Stimulated activated CD4-positive, alpha-beta T cell treated with anti-CD3 and anti-CD28 coated beads, TNF-alpha, amount 100 ng/mL, for 48 hours (primary cell): ENCODE measurements at places on chromosomes 6 and 20.

GRCh38 chr6:3377536-3378397 is 79.1 kb downstream of the SLC22A23 start:
- DNase-seq: no peak

DNA sequence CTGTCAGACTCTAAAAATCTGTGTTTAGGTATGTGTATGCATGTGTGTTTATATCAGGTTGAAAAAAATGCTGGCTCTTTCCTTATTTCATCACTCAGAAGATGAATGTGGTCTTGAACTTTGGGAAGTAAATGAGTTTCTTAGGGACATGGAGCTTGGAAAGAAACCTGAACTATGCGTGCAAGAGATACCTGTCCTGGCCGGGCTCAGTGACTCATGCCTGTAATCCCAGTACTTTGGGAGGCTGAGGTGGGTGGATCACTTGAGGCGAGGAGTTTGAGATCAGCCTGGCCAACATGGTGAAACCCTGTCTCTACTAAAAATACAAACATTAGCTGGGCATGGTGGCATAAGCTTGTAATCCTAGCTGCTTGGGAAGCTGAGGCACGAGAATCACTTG is 4.4 kb upstream of the GLP1R start:
- no peak for DNase-seq

DNA sequence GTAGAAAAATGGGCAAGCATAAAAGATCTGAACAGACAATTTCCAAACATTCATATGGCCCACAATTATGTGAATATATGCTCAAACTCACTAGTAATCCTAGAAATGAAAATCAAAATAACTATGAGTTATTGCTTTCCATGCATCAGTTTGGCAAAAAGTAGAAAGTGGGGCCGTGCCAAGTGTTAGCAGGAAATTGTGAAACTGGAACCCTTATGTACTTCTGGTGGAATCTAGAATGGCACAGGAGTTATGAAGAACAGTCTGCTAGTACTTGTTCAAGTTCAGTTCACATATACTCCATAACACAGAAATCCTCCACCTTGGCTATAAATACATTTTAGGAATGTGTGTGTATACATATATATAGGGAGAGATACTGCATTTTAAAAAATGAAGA is 89.8 kb downstream of the EYA2 start:
- no peak for DNase-seq

DNA sequence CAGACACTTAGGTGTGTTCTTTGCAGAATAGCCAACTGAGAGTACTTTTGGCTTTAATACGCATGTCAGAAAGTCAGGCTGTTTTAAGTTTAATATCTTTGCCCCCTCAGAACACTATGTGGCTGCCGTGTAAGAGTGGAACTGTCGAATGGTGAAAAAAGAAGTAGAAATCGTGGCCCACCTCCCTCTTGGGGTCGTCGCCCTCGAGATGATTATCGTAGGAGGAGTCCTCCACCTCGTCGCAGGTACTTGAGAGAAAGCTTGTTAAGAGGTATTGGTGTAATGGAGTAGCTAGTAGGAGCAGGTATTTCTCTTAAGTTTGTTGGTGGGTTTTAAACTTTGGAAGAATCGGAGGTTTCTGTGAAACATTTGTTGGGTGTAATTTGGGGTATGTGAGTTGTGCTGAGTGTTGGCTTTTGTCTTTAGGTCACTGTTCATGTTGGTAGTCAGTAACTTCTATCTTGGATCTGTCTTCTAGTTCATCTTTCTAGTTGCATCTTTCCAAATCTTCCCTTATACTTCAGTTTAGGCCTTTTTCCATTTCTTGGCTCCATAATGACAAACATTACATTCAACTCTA is 4.7 kb downstream of the SRSF3 start:
- DNase-seq: no peak
